Spinal cord (tissue), 10 donors: ENCODE measurements at places on chromosomes 12 and 14. TPM values are rescaled to one million over a fixed set of nuclear protein-coding genes. Genes with fewer than 3 reads are reported as not detected.

GRCh38 chr12:132866251-132866828, 21.1 kb downstream of the CHFR start:
- H3K27ac ChIP-seq = no peak overlapping the region
- H3K4me3 ChIP-seq = no peak overlapping the region
- peaks cover 68% of the 10 kb centered on the region for H3K36me3 ChIP-seq

STAT2 gene
- total RNA-seq = 120 TPM

DNA sequence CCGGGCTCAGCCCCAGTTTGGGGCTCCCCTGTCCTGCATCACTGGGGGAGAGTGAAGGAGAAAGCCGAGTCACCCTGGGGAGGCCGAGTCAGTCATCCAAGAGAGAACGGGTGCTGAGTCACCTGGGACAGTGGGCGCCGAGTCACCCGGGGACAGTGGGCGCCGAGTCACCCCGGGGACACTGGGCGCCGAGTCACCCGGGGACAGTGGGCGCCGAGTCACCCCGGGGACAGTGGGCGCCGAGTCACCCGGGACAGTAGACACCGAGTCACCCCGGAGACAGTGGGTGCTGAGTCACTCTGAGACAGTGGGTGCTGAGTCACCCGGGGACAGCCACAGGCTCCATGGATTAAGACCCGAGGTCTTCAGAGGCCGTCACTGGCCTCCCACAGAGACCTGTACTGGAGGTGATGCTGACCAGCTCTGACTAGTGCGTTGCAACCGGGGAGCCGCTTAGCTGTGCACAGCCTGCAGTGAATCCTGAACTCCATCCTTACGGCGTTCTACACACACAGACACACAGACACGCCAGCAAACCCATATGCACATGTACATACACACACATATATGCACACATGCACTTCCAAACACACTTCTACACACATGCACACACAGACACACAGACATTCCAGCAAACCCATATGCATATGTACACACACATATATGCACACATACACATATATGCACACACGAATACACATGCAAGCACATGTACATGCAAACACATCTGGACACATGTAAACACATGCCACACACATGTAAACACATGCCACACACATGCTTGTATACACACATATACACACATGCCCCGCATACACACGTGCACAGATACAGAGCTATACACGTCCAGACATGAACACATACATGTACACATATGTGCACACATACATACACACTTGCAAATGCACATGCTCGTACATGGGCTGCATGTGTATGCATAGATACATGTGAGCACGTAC, 64.9 kb upstream of the GALNT9 start:
- no peaks in the 10 kb centered on the region for H3K36me3 ChIP-seq
- peaks cover 15% of the 10 kb centered on the region for H3K27me3 ChIP-seq
- DNase-seq = no peak

GLI1 gene
- total RNA-seq = 5.4 TPM

DNA sequence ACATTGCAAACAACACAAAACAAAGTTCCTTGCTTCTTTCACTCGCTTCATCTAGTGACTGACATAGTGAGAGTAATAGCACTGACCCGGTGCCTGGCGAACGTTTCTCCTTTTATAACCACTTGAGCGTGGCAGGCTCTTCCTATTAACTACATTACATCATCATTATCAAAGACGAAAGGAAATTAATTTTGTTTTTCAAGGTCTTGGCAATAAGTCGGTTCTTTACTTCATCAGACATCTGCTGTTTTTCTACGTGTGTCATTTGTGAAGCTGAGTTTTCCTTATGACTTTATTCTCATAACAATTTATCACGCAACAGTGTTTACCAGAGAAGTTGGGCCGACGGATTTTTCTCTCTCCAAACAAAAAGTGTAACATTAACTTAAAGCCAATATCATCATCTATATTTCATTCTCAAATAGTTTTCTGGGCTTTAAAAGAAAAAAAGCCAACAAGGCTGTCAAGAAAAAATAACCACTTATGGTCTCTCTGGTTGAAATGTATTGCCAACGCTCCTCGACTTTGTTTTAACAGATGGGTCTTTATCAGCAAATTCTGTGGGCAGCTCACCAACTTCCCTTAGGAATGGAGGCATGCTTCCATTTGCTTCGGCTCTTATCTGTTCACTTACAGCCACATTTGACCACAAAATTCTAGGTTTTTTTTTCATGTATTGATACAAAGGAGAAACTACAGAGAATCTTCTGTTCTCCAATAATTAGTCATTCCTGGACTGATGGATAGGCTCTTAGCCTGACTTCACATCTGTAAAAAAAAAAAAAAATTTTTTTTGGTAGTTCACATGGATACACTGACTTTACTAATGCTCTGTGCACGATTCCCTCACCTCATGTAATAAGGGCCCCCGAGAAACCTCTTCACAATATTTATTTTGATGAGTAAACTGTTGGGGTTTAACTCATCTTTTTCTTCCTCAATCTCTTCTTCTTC, 97.1 kb upstream of the CDKN3 start:
- H3K27ac ChIP-seq = no peak overlapping the region
- DNase-seq = no peak
- no peaks in the 10 kb centered on the region for H3K27me3 ChIP-seq
- H3K36me3 ChIP-seq = no peaks in the 10 kb centered on the region
- no peaks in the 10 kb centered on the region for H3K4me1 ChIP-seq

LRP1-AS gene
- total RNA-seq = not detected
